ENCODE measurements at places on chromosomes 4 and X. TPM values are rescaled to one million over a fixed set of nuclear protein-coding genes. Genes with fewer than 3 reads are reported as not detected.

ZNF711 gene
- 0.89 TPM for total RNA-seq

HPSE gene
- 1.6 TPM for total RNA-seq

RBMX gene
- 235 TPM for total RNA-seq

GC gene
- not detected for total RNA-seq

NXF2B gene
- total RNA-seq = not detected

TRIM61 gene
- total RNA-seq = not detected

TMEM31 gene
- not detected for total RNA-seq

KLHL4 gene
- 2.8 TPM for total RNA-seq

EMD gene
- 166 TPM for total RNA-seq

HTR2C gene
- not detected for total RNA-seq

KLHL15 gene
- total RNA-seq = 5.6 TPM

ODAPH gene
- total RNA-seq = 0.15 TPM

TTC29 gene
- not detected for total RNA-seq

ADH4 gene
- total RNA-seq = not detected

Data from A549 treated with CpdA at 1 μM for 4 hours (cell line).